ENCODE measurements at places on chromosomes 7 and 10. TPM values are rescaled to one million over a fixed set of nuclear protein-coding genes. Genes with fewer than 3 reads are reported as not detected.
A peak's percentile ranks its signal among the peaks of the same experiment; 100 is the strongest.

The CDHR3 gene
- total RNA-seq, result 0.80 TPM

The PTTG1IP2 gene
- total RNA-seq, result not detected

The EVX1 gene
- total RNA-seq, result not detected

The COL1A2 gene
- 1.4 TPM for total RNA-seq

The ACSL5 gene
- 39.7 TPM for total RNA-seq

The MOSPD3 gene
- 14.1 TPM for total RNA-seq

The EXOC4 gene
- total RNA-seq, result 70.5 TPM

The PRSS37 gene
- total RNA-seq, result not detected

The IFIT1B gene
- not detected for total RNA-seq

The CNTNAP2 gene
- not detected for total RNA-seq

- DNase-seq, result no peak
Measured at GRCh38 chr7:7671361-7671760, 30.8 kb downstream of the UMAD1 start.

- no peak for DNase-seq
Measured at GRCh38 chr10:70921285-70921684, 32.9 kb upstream of the PCBD1 start.

DNA sequence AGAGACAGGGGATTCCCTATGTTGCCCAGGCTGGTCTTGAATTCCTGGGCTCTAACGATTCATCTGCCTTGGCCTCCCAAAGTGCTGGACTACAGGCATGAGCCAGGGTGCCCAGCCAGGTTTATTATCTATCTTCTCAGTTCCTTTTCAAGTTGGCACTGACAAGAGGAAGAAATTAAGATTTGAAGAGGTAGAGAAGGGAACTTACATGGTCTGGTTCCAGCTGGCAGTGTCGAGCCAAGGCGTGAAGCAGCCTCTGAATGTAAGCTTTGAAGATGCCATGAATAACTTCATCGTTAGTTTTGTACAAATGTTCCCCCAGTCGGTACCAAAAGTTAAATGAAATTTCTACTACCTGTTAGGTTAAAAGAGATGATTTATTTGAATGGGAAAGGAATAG lies 57.7 kb downstream of the TNPO3 start:
- DNase-seq, result no peak

DNA sequence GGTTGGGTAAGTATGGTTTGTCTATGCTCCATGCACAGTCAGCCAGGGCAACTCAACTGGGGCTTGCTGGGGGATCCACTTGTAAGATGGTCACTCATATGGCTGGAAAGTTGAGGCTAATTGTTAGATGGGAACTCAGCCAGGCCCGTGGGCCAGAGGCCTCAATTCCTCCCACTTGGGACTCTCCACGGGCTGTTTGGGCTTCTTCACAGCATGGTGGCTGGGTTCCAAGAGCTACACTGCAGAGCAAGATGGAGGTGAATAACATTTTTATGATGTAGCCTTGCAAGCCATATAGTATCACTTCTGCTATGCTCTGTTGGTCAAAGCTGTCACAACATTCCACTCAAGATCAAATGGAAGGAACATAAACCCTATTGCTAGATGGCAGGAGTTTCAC lies 39.2 kb downstream of the ELMO1 start:
- no peak for DNase-seq

DNA sequence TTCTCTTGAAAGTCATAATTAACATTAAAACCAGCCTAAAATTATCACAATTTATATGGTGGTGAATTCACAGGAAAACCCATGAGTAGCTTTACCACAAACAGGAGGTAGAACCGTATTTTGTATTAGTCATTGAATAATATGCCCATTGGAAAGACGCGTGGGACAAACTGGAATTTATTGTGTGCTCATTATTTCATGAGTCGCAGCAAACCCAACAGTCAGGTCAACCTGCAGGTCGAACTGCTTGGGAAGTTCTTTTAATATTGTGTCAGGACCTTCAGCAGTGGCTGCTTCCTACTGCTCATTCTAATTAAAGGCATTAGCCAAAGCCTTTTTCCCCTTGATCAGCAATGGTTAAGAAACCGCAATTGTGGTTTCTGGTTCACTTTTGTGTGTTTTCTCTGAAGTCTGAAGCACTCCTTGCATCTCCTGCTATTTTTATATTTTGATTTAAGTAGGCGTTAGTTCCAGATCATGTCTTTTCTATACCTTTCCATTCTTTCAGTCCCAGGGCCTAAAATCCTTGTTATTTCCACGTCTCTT lies 100.1 kb downstream of the RAB11FIP2 start:
- DNase-seq, result no peak

DNA sequence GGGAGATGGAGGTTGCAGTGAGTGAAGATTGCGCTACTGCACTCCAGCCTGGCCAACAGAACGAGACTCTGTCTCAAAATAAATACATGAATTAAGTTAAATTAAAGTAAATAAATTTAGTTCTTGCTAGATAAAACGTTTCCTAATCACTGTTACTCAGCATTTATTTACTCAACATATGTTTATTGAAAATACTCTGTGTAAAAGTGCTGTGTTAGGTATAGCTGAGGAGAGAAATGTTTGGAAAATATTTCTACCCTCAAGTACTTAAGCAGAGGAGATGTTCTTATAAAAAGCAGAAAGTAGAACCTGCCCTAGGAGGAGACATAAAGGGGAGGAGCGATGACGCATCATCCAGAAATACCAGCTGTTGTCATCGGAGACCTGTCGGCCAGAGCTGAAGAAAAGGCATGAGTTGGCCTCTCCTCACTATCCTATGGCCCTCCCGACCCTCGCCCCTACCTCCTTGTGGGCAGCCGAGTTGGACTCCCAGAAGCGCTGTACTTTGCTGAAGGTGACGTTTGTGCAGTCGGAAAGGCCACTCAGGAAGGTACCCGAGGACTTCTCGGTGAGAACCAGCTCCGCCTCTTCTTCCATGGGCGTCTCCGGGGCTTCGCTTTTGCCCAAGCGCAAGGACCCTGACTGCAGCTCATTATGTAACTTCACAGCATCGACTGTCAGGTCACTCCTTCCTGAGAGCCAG lies 1.1 kb downstream of the RRP12 start:
- no peak for DNase-seq

DNA sequence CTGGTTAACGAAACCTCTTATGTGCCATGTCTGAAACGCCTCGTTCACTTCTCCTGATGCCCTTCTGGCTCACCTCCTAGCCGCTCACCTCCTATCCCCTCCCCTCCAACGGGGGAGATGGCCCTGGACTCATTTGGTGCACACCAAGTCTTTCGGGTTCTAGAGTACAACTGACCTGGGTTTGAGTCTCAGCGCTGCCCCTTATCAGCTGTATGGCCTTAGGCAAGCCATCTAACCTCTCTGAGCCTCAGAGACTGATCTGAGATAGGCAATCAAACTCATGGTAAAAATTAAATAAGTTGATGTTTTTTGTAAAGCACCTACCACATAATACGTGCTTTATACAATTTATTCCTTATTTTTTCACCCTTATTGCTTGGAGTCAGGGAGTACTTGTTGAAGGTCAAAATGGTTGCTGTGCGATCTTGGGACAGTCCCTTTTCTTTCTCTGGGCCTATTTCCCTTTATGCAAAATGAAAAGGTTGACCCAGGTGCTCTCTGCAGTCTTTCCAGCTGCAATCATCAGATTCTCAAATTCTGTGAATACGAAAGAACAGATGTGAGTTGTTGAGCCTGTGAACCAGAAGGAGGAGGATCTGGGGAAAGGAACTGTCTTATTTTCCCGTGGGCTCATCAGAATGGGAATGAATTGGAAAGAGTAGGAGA lies 31.2 kb upstream of the PLEKHA1 start:
- no peak for DNase-seq

- no peak for DNase-seq
Measured at GRCh38 chr7:42025635-42026375, 211.2 kb downstream of the GLI3 start.

GRCh38 chr7:6360841-6361240 lies 86.9 kb downstream of the DAGLB start:
- no peak for DNase-seq

DNA sequence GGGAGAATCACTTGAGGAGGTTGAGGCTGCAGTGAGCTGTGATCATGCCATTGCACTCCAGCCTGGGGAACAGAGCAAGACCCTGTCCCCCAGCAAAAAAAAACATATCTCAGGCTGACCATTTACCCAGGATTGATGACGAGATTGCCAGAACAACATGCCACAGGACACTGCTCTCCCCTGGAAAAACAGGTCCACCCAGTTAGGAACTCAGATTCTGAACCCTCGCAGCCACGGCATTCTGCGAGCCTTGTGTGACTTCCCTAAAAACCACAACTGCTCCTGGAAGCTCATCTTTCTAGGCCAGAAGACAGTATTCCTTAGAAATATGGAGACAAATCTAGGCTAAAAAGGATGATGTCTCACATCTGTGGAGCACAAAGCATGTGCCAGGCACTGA lies 42.1 kb upstream of the SH2B2 start:
- no peak for DNase-seq

DNA sequence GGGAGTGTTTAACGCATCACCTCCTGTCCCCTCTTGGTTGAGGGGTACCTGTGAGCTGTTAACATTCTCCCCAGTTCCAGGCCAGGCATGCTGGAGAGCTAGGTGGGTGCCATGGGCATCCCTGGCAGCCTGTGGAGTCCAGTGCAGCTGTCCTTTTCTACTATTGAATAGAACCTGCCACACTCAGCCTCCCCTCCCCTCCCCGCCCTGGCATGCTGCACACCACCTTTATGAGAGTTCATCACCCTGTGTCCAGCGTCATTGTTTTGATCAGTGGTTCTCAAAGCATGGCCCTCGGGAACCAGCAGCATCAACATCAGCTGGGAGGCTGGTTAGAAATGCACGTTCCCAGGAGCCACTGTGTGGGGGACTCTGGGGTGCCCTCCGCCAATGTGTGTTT lies 157.3 kb upstream of the PRR15 start:
- DNase-seq, result no peak

DNA sequence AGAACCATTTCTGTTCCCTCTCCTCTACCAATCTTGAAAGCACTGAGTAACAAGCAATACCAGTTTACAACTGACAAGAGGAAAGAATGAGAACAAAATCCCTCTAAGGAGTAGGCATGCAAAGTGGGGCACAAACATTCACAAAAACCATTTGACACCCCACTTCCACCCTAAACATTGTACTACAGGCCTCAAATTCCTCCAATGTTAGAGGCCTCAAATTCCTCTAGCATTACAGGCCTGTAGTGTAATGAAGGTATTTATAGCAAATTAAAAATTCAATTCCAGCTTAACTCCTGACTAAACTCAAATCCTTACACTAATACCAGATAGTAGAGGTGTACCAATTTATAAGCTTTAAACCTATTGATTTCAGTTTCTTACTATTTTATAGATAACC lies 85.4 kb downstream of the SIRT1 start:
- no peak for DNase-seq

DNA sequence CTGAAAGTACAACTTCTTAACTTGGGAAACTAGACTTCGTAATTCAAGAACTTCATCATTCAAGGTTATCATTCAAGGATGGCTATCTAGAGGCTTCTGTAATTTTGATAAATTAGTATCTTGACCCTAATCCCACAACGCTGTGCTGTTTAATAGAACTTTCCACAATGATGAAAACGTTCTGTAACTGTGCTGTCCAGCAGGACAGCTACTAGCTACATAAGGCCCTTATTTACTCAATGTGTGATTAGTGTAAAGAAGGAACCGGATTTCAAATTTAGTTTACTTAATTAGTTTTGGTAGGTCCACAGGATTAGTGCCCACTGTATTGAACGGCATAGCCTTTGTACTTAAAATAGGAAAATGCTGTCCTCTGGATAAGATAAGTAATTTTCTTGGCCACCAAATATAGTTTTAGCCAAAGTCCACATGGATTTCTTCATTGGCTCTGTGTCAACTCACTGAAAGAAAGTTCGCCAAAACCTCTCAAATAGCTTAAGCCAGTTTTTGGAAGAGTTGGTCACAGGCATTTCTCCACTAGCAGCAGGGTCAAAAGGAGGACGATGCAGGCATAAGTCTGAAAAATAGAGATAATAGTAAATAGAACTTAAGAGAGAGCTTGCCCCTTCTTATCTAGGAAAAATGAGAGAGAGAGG lies 17.3 kb downstream of the DGKI start:
- DNase-seq, result no peak

GRCh38 chr7:50119815-50120637 lies 27.0 kb upstream of the ZPBP start:
- peak; percentile 26 for DNase-seq

Measured in activated T-helper 2 cell treated with anti-CD3 and anti-CD28 coated beads, Interferon-gamma antibody, Interleukin-2, Interleukin-4, amounts not matched to agents 10 μg/mL and 5 μg/mL and 100 μg/mL, durations not matched to agents 14 hours and 24 hours and 36 hours (primary cell).